ENCODE measurements at places on chromosomes 2 and 18.

DNA sequence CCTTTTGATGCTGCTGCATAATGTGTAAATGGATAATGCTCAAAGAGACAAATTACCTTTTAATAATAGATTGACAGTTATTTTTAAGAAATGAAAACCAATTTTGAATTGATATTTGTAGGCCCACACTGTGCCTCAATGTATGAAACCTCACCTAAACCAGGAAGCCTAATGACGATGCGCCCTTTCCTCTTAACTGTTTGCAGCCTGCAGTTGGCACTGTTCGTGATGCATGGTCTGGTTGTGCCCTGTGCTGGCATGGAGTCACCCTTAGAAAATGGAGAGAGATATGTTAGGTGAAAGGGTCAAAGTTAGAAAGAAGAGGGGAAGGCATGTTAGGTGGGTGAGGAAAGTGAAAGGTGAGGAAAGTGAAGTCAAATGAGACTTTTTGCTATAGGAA is 390.2 kb downstream of the PTPRM start:
- no peak for DNase-seq

GRCh38 chr2:234269769-234270204 is 219.3 kb downstream of the SPP2 start:
- no peak for DNase-seq

DNA sequence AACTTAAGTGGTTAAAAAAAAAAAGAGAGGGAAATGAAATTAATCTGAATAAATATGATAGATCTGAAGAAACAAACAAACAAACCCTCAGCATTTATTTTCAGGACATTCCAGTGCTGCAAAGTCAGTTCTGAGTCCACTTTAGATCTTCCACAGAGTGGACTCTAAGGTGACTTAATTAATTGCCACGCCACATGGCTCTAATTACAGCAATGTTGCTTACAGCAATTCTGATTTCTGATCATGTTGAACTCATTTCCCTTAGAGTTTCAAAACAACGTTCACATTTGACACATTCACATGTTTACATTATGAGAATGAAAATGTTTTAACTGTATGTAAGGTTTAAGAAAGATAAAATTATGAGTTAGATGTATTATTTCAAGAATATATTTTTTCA is 38.6 kb upstream of the RASGRP3 start:
- DNase-seq = no peak

- DNase-seq = no peak
Observed at GRCh38 chr18:48714873-48715272, 176.0 kb downstream of the CTIF start.

- DNase-seq = no peak
Observed at GRCh38 chr2:226643946-226644282, 155.7 kb downstream of the IRS1 start.

- no peak for DNase-seq
Observed at GRCh38 chr18:45788861-45789260, 36.6 kb upstream of the SIGLEC15 start.

GRCh38 chr18:13371689-13372418 is 153.3 kb downstream of the LDLRAD4 start:
- DNase-seq = no peak

GRCh38 chr2:72015266-72015665 is 132.4 kb downstream of the CYP26B1 start:
- DNase-seq = no peak

- no peak for DNase-seq
Observed at GRCh38 chr2:10795508-10796046, 17.0 kb downstream of the PDIA6 start.

- DNase-seq = no peak
Observed at GRCh38 chr2:185578322-185578721, 160.3 kb upstream of the FSIP2 start.

- DNase-seq = no peak
Observed at GRCh38 chr2:40130251-40130994, 321.5 kb downstream of the SLC8A1 start.

GRCh38 chr2:29613067-29613466 is 308.3 kb downstream of the ALK start:
- DNase-seq = no peak

- DNase-seq = no peak
Observed at GRCh38 chr2:216800836-216801235, 59.0 kb downstream of the TNP1 start.

DNA sequence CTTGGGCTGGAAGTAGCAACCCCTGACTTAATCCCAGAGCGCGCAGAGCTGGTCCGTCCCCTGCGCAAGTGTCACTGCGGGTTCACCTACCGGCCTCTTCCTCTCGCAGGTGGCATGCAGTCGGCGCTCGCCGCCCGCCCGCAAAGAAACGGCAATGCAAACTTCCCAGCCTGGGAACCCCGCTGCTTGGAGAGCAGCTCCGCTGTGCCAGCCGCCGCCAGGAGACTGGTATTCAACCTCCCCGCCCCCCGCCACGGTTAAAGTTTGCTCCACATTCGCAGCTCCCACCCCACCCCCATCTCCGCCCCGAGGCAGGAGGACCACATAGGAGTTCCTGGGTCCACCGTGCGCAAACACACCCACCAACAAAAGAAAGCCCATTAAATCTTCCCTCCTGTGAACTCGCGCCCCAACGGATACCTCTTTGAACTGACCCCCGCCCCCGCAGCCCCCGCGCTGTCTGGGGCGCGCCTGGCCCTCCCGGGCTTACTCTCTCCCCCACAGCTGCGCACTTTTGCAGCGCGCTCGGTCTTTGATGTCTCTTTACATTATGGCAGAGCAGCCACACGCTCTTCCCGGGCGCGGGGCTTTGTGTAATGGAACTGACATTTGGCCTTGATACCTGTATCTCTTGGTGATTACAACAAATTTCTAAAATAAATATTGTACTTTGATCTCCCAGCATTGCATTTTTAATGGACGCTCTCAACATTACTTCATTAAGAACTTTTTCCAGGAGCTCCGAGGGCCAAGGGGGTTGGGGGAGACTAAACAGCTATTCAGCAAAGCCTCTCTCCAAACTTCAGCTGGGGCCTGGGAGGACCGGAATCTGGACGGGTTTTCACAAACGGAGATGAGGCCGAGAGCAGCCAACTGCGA is 3.1 kb upstream of the SP5 start:
- DNase-seq = no peak

DNA sequence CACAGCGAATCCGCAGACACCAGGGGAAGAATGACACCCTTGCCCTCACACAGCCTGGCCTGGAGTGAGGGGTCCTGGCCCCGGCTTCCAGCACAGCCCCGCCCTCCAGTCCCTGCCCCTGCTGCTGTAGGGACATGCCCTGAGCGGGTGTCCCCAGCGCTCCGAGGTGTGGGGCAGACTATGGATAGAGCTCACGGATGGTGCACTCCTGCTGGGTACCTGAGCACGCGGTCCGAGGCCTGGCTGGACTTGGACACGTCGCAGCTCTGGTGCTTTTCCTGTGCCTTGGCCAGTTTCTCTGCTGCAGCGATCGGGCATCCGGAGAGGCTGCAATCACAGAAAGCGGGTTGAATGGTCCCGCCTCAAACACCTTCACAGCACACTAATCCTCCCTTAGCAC is 165.7 kb upstream of the PXDN start:
- no peak for DNase-seq

DNA sequence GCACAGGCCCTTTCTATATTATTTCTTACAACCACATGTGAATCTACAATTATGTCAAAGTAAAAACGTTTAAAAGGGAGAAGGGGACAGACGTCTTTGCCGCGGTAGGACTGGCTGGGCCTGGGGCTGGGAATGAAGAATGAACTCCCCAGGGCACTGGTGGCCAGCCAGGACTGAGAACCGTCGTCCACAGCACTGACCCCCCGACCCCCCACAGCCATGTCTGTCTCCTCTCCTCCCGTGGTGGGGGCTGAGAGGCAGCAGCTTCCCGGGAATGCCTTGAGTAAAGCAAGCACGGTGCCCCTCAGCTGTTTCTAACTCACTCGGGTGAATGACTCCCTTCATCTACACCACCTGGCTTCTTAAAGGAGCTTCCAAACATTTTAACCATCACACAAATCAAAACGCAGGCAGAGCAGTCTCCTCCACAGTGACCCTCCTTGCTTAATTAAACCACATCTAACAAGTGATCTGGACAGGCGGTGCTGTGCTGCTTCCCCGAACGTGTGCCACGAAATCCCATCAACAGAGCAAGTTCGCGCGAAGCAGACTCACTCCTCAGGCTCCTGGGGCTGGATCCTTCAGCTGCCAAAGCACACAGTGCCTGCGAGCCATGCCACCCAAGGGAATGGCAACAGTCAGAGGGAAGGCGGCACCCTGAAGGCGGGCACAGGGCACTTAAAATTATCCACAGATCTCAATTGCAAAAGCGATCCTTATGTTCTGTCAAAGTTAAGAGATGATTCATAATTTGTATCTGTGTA is 217.7 kb downstream of the EIPR1 start:
- DNase-seq = no peak

DNA sequence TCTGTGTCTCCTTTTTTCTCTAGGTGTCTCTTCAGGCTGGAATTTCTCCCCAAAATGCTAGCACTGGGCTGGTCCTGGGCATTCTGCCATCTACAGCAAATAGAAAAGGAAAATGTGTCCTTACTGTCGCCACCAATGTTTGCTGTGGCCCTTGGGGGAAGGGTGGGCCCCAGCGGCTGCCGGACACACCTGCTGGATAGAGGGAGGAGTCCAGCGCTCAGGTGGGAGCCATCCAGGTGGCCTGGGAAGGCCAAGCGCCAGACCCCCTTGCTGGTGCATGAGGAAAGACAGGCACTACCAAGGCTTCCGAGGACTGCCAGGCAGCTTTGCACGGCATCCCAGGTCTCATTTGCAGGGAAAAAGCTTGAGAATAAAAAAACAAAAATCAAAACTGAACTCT is 147.7 kb upstream of the GATA6 start:
- no peak for DNase-seq

GRCh38 chr18:79519751-79520477 is 124.2 kb downstream of the NFATC1 start:
- no peak for DNase-seq

GRCh38 chr2:46267616-46268015 is 29.6 kb upstream of the EPAS1 start:
- no peak for DNase-seq

- DNase-seq = no peak
Observed at GRCh38 chr2:64135421-64135820, 8.8 kb downstream of the PELI1 start.

- DNase-seq = no peak
Observed at GRCh38 chr2:67848551-67849285, 214.1 kb downstream of the C1D start.

- DNase-seq = no peak
Observed at GRCh38 chr2:20129331-20130159, 78.1 kb upstream of the LAPTM4A start.

DNA sequence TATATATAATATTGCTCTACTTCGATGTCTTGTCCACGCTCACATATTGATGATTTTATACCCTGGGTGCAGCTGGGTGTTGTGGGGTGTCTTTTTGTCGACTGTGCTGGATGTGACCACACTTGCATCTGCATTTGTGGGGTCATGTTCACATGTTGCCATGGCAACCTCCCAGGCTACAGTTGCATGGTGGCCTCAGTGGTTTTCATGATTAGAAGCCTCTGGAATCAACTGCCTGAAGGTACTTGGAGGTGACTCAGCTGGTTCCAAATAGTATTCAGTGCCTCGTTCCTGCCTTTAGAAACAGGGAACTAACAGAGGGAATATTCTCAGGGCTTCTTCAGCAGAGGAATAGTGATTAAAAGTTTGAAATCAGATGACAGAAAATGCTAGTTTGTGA is 166.3 kb upstream of the NYAP2 start:
- no peak for DNase-seq

DNA sequence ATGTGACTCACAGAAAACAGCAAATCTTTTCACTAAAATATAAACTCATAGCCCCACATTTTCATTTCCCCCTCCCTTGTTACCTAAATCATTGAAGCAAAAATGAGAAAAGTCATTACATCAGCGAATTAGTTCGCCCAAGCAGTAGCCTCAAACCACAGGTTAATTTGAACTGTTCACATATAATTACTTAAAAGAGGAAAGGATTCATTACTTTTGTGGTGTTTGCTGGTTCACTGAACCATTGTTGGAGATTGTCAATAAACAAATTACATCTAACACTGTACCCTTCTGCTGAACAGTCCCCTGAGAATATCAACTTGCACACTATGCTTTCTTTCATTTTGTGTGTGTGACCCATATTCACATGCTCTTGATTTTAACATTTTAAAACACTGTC is 238.7 kb downstream of the ERBB4 start:
- DNase-seq = no peak

DNA sequence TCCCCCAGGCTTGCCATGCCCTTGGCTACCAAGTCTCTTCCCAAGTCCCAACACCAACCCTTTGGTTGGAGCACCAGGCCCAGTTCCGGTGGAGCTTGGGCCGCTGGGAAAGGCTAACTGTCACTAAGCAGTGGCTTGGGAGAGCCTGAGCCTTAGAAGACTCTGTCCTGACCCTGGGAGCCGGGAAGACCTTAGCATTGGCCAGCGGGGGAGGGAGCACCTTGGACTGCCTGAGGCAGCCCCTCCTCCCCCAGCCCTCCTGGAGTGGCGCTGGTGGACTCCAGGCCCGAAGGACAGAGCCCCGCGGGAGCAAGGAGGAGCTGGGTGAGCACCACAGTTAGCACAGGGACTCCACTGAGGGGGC is 62.5 kb upstream of the POMC start:
- DNase-seq = no peak

DNA sequence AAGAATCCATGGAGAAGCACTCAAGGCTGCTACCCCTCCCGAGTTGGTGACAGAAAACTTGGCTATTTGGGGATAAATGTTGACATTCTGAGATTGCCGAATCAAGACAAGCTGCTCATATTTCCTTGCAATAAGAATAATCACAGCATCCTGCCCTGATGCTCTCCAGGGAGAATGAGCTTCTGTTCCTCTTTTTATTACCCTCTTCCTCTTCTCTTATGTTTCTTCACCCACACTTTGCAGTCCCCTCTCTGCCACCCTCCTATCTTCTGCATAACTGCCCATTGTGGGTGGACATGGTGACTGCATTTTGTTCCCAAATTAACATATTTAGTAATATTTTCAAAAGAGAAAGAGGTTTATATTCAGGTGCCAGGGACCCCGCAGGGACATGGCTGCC is 11.9 kb upstream of the MSGN1 start:
- no peak for DNase-seq

GRCh38 chr2:41724465-41724864 is 323.4 kb upstream of the PKDCC start:
- DNase-seq = no peak

DNA sequence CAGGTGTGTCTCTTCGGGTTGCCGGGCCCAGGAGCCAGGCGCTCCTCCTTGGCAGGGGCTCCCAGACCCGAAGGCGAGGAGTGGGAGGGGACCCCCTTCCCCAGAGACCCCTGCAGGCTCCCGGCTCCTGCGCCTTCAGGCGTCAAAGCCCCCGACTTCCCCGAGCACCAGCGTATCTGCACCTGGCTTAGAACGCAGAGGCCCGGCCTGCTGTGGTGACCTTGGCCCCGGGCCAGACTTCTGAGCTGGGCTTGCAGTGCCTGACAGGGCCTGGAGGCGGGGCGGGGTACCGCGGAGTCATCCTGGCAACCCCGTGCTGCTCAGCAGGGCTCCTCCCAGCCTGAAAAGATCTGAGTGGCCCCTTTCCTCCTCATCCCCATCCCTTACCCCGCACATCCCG is 27.0 kb downstream of the SKA1 start:
- DNase-seq = no peak

Data from activated naive CD4-positive, alpha-beta T cell (primary cell).